ENCODE measurements at places on chromosomes 3 and 15. TPM values are rescaled to one million over a fixed set of nuclear protein-coding genes. Genes with fewer than 3 reads are reported as not detected.

DNA sequence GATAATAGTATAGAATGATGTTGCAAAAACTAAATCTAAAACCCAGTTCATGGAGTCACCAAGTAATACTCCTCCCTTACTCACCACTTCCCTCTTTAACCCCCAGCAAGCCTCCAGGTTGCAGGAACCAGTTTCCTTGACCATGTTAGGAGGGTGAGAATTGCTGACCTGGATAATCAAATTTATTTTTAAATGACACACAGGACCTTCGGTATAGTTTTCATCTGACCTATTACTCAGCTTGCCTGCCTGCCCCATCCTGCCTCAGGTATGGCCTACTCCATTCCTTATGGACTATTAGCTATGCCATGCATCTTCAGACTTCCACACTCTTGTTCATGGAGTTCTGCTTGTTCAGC is 883 bp downstream of the RTP4 start:
- H3K27ac ChIP-seq: no peak overlapping the region
- no peaks in the 10 kb centered on the region for H3K36me3 ChIP-seq

Gene GRK7
- polyA plus RNA-seq: not detected

DNA sequence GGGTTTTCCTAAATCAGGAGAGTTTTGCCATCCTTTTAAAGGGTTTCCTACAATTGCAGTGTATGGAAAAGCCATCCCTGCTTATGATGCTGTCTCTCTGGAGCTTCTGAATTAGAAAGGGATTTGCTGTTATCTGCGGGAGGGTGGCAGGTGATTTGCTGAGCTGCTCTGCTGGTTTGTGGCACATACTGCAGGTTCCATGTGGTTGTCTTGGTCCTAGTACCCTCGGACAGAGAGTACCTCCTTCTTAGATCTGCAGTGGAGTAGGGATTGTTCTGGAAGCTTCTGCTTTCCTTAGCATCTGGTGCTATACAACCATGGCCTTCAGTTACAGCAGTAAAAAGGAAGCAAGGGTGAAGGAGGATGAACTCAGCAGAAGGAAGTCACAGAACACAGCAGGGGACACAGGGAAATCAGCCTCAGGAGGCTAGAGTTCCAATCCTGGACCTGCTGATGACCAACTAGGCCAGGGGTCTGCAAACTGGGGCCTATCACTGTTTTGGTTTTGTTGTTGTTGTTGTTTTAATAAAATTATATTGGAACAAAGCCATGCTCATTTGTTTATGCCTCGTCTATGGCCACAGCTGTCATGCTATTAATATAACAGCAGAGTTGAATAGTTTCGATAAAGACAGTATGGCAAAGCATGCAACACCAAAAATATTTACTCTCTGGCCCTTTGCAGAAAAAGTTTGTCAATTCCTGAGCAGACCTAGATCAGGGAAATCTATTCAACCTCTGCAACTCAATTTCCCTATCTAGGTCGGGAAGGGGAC is 39.5 kb downstream of the STARD5 start:
- no peak for DNase-seq
- H3K36me3 ChIP-seq: no peaks in the 10 kb centered on the region
- no peaks in the 10 kb centered on the region for H3K4me1 ChIP-seq
- no peaks in the 10 kb centered on the region for H3K27me3 ChIP-seq
- H3K27ac ChIP-seq: no peak overlapping the region

Gene CPLX3
- not detected for polyA plus RNA-seq

Gene ITPKA
- 0.32 TPM for polyA plus RNA-seq

GRCh38 chr15:78709263-78709882 is 68.4 kb upstream of the CHRNB4 start:
- no peak overlapping the region for H3K27ac ChIP-seq
- peaks cover 4% of the 10 kb centered on the region for H3K27me3 ChIP-seq
- no peak overlapping the region for H3K4me3 ChIP-seq
- DNase-seq: no peak

GRCh38 chr3:72510247-72510646 is 338.0 kb downstream of the SHQ1 start:
- DNase-seq: no peak
- H3K4me3 ChIP-seq: no peak overlapping the region
- peaks cover 13% of the 10 kb centered on the region for H3K27me3 ChIP-seq
- no peaks in the 10 kb centered on the region for H3K4me1 ChIP-seq
- H3K27ac ChIP-seq: no peak overlapping the region

All from fibroblast of lung (primary cell).